Foreskin keratinocyte (primary cell): ENCODE measurements at places on chromosomes 16 and 17. TPM values are rescaled to one million over a fixed set of nuclear protein-coding genes. Genes with fewer than 3 reads are reported as not detected.

CCL14 gene
- polyA plus RNA-seq: not detected in 2 replicates

COL1A1 gene
- 2.2 and 2.7 TPM in 2 replicates for polyA plus RNA-seq

CMTM3 gene
- polyA plus RNA-seq: 32.8 and 33.9 TPM in 2 replicates

CMTM1 gene
- 0.11 and 0.19 TPM in 2 replicates for polyA plus RNA-seq

SLC52A1 gene
- polyA plus RNA-seq: 0.76 and 0.90 TPM in 2 replicates

KRTAP2-3 gene
- polyA plus RNA-seq: 1.2 and 4.2 TPM in 2 replicates

TEKT1 gene
- polyA plus RNA-seq: not detected in 2 replicates

CLEC18C gene
- 0.02 TPM in 1 of 2 replicates, not detected in the other for polyA plus RNA-seq

KRTAP4-9 gene
- polyA plus RNA-seq: not detected in 2 replicates

CDH3 gene
- 357 and 445 TPM in 2 replicates for polyA plus RNA-seq

- DNase-seq: no peak
Observed at GRCh38 chr17:289409-289808, 63.2 kb downstream of the RPH3AL start.

GRCh38 chr17:78210111-78210510 is 3.9 kb upstream of the BIRC5 start:
- DNase-seq: no peak

DNA sequence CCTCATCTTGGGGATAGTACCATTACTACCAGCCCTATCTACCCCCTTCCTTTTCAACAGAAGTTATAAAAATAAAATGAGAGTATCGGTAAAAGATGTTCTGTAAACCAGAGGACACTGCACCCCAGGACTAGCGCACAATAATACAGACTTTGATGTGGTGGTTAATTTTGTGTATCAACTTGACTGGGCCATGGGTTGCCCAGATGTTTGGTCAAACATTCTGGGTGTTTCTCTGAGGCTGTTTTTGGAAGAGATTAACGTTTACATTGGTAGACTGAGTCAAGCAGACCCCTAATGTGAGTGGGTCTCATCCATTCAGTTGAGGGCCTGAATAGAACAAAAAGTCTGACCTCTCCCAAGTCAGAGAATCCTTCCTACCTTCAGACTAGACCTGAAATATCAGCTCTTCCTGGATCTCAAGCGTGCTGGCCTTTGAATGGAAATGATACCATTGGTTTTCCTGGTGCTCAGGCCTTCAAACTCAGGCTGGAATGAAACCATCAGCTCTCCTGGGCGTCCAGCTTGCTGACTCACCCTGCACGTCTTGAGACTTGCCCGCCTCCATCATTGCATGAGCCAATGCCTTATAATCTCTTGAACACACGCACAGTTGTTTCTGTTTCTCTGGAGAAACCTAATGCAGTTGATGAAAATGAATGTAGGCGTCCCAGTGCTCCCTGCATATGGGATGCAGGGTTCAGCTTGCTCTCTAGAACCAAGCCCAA is 10.1 kb downstream of the MRM1 start:
- DNase-seq: peak; percentile 87

DNA sequence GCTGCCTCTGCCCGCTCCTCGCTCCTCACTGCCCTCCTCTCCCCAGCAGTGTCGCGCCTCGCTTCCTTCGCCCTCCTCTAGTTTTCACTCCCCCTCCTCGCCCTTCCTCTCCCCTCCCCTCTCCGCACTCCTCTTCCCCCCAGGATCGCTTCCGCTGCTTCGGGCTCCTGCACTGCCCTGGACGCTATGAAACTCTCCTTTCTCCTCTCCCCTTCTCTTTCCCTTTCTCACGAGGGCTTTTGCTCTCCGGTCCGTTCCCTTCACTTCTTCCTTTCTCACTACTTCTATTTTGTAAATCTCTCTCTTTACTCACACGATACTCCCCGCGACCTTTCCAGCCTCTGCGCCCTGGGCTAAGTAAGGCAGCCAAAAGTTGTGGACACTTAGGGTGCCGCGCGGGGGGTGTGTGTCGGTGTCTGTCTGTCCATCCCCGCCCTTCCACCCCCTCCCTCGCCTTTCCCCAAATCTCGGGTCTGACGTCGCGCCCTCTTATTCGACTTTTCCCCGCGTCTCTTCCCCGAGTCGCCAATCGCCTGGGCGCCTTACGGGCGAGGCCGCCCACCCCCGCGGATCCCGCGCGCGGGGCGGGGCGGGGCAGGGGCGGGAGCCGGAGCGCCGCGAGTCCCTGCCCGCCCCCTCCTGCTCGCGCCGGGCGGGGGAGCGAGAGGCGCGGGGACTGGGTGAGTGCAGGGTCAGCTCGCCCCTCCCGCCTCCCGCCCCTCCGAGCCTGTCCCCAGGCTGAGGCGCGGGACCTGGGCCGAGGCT is at the start of gene IRX3:
IRX3 (minus strand) TSS at position 422 of the 765 bp plus-strand sequence. CDS start 737 bp downstream, outside the sequence.
- DNase-seq: peak; percentile 77

DNA sequence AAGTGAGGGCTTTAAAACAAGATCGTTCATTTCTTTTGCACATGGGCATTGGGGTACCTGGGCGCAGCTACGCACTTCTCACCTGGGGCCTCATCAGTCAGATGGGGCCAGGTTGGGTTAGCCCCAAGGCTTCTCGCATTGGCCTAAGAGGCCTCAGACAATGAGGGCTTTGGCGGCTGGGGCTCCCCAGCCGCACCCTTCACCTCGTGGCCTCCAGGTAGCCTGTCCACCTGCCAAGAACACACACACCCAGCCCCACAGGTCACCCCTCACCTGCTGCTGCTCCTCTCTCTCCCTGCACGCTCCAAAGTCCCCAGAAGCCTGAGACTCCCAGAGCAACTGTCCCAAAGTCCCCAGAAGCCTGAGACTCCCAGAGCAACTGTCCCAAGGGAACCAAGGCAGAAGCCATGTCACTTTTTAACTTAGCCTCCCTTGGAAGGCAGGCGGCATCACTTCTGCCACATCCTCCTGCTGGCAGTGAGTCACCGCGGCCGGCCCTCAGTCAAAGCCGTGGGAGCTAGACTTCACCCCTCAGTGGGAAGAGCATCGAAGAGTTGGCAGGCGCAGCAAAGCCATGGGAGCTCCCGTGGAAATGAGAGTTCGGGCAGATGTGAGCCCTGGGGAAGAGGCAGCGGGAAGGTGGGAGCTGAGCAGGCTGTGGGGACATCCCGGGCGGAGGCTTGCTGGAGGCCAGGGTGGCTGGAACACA is 78.9 kb upstream of the PLCG2 start:
- no peak for DNase-seq

- peak; percentile 47 for DNase-seq
Observed at GRCh38 chr16:72637306-72637705, 410.6 kb downstream of the ZFHX3 start.

DNA sequence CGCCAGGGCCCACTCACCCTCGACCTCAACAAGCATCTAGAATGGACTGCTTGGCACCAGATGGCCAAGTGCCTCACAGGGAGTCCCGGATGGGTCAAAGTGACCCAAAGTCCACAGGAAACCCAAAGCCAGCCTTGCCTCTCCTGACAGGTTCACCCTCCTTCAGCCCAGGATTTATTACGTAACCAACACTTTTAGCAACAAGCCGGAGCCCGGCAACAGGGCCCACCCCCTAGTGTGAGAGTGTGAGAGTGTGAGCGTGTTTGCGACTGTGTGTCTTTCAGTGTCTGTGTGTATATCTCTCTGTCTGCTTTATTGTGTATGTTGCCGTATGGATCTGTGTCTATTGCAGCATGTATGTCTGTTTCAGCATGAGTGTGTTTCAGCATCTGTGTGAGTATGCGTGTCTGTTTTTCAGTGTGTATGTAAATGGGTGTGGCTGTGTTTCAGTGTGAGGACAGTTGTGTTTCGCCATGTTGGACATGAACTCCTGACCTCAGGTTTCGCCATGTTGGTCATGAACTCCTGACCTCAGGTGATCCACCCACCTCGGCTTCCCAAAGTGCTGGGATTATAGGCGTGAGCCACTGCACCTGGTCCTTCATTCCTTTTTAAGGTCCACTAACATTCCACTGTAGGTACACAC is 13.7 kb upstream of the PEMT start:
- no peak for DNase-seq

GRCh38 chr17:42136654-42137051 is 14.0 kb downstream of the HSPB9 start:
- no peak for DNase-seq

DNA sequence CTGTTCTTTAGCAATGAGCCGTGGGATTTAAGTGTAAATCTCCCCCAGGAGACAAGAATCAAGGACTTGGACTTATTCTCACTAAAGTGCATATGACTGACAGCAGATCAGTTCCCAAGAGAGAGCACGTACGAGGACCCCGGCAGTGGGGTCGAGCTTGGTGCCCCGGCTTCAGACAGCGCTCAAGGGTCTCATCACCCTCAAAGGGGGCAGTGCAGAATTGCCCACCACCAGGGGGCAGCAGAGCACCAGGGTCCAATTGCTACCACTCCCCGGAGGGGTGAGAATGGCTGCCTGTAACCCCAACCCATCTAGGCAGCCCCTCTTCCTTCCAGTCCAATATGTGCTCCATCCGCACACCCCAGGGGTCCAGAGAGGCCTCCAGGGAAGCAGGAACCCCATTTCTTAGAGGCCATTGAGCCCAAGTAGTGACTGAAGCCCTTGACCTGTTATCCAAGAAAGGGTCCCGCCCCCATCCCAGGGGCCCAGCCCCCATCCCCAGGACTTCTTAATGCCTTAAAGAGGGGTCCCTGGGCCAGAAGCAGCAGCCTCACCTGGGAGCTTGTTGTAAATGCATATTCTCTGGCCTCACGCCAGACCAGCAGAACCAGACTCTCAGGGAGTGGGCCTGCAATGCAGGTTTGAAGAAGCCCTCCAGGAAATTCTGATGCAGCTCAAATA is 86.1 kb downstream of the ZDHHC7 start:
- DNase-seq: no peak

- DNase-seq: no peak
Observed at GRCh38 chr17:7922269-7922844, 6.3 kb upstream of the RNF227 start.

DNA sequence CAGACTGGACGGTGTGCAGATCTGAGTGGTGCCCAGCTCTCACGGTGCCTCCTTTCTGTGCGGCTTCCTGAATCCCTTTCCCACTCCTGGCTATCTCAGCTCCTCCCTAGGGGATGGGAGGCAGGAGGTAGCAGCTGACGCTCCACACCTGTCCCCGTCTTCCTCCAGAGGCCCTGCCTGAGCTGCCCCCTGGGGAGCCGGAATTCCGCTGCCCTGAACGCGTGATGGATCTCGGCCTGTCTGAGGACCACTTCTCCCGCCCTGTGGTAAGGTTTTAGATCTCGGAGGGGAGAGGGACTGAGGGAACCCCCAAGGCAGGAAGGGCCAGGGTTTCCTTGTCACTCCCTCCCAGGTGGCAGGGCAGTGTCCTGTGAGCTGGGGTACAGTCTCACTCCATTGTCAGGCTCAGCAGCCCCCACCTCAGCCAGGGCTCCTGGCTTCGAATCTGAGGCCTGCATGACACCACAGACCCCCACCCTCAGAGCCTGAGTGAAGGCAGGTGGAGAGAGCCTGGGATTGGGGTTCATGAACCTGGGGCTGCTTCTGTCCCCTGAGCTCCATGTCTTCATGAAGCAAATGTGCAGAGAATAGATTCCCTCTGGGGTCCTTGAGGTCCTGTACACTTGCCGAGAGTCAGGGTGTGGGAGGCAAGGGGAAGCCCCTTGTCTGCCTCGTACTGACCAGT is 6.6 kb downstream of the DEF8 start:
- DNase-seq: no peak

DNA sequence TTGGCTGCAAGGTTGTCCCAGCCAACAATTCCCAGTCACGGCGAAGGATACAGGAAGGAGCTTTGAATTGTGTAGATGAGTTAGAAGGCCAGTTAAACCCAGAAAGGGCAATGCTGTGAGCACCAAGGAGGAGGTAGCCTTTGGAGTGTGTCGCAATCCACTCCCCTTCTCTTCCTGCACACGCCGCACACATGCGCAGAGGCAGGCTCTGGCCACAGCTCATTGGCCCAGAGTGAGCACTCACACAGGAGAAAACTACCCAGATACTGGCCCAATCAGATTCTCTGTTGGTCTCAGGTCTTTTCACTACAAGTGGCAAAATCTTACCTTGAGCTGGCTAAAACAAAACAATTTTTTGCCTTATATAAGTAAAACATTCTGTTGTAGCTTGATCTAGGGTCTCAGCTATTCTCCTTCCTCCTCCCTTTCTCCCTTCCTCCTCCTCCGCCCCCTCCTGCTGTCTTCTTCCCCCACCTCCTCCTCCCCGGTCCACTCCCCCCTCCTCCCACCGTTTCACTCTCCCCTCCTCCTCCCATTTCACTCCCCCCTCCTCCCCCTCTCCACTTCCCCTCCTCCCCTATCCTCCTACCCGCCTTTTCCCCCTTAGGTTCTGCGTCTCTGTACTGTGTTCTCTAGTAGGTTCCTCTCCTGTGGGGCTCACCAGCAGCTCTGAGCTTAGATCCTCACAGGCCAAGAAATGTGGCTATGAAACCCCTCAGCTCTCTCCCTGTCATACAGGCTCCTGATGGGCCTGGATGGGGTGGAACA is 344.9 kb downstream of the CPPED1 start:
- no peak for DNase-seq

- DNase-seq: no peak
Observed at GRCh38 chr17:77927777-77928518, 30.6 kb upstream of the TNRC6C start.

DNA sequence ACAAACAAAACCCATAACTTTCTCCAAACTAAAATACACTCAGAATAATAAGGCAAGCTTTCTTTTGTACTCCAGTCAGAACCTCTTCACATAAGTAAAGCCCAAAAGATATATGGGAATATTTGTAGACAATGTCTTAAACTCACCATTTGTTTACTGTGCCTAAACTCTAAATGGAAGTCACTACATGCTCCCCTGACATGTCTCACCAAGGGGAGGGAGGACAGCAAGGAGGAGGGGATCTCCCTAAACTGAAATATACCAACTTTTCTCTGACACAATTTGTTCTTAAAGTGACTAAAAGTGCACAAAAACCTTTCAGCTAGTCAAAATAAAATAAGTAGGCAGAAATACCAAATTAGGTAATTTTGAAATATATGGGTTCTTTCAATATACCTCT is 38.5 kb downstream of the GRB7 start:
- no peak for DNase-seq

DNA sequence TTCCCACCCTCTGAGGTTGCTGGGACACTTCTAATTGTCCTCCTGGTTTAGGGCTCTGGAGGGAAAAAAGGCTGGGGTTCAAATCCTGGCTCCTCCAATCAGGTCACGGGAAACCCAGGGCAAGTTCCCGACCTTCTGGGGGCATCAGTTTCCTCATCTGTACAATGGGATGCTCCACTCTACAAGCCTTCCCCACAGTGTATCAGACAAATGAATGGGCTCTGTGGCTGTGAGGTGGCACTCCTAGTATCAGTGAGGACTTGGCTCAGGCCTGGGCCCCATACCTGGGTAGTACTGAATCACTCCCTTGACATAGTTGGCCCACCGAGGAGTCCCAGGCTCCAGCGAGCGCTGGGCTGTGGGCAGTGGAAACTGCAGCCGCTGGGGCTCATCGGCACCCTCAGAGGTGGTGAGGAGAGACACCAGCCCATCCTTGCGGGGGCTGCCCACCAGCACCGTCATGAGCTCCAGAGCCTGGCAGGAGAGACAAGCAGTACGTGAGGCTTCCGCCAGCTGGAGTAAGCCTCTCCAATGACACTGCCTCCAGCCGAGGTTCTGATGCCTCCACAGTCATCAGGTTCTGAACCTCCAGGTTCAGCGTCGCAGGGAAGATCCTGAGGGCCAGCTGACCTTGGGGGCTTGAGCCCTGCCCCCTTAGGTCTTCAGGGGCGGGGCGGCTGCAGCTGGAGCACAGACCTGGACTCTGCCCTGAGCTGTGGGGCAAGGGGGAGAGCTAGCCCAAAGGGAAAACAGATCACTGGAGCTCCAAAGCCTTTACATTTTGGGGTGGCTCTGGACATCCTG is 1.2 kb downstream of the GALK1 start:
- DNase-seq: no peak
